Suppressor macrophage treated with lipopolysaccharide for 4 hours (primary cell): ENCODE measurements at places on chromosomes 6 and 20.

DNA sequence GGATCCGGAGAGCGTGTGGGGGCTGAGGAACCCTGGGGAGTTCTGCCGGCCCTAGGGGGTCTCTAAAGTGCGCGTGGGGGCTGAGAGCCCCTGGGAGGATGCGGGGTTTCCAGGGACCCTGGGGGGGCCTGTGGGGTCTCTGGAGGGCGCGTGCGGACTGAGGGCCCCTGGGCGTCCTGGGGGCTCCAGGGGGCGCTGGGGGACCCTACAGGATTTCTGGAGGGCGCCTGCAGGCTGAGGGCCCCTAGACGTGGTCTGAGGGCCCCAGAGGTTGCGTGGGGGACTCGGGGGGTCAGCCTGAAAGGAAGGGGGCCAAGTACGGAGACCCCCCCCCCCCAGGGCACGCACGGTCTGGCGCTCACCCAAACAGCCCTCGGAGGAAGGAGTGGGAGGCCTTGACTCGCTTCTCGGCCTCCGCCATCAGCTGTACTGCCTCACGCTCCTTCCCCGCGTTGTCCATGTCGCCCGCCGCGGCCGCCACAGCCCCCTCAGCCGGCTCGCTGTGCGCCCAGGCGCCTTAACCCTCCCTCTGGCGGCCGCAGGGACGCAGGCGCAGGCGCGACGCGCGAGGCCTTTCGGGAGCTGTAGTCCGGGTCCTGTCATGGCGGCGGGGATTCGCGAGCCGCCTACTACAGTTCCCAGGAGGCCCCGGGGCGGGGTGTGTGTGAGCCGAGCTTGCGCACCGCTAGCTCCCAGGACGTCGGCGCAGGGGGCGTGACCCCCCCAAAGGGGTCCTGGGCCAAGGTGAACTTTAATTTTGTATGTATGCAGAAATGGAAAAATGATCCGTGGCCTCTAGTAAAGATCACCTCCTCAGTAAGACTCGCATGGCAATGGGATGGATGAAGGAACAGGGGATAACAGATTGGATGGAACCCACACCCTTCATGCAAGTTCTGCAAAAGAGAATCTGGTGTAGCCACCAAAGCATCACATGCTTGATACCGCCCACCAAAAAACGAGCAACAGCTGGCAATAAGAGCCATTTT is at the start of gene NAPB:
NAPB (minus strand) TSS at position 546 of the 989 bp plus-strand sequence; CDS start at position 460, 86 bp downstream.
- DNase-seq = peak; percentile 95

DNA sequence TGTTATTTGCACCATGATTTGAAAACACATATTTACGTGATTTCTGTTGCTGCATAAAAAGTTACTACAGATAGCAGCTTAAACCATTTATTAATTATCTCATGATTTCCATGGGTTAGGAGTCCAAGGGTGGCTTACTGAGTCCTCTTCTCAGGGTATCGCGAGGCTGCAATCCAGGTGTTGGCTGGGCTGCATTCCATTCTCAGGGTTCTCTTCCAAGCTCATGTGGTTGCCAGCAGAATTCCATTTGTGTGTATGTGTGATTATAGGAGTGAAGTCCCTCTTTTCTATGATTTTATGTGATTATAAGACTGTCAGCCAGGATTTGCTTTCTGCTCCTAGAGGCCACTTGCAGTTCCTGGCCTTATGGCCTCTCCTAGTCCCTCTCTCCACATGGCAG is 135.1 kb downstream of the FAM83B start:
- no peak for DNase-seq

DNA sequence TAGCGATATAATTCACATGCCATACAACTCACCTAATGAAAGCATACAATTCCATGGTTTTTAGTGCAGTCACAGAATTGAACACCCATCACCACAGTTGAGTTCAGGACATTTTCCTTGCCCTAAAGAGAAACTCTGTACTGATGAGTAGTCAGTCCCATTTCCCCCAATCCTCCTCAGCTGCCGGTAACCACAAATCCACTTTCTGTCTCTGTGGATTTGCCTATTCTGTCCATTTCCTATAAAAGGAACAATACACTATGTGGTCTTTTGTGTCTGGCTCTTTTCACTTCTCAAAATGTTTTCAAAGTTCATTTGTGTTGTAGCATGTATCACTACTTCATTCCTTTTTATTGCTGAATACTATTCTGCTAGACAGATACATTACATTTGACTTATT is 67.9 kb upstream of the TGM3 start:
- DNase-seq = peak; percentile 42

- no peak for DNase-seq
These were observed 168.5 kb upstream of the AKIRIN2 start for GRCh38 chr6:87870556-87870955.

DNA sequence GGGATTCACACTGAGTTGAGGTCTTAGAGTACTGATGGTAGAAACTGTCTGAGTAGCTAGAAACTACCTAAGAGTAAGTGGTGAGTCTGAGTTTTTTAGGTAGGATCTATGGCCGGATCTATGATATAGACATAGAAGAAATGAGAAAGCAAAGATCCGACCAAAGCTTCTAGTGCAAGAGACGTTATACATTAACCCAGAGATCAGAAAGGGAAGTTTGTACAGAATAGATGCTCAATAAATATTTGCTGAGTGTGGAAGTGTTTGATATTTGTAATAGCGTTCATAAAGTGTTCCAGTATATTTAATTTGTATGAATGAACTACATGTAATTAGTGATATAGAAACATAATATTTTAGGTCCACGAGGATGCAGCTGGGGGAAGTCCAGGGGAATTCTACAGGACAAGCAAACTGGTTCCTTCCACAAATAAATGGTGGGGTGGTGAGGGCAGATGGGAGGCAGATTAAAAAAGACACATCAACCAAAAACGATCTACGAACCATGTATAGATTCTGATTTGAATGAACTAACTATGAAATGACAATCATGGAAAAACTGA is 31.9 kb upstream of the JARID2 start:
- no peak for DNase-seq

- DNase-seq = no peak
These were observed 109.7 kb upstream of the STMND1 start for GRCh38 chr6:16991981-16992629.

GRCh38 chr20:47362361-47363219 is 6.1 kb upstream of the ZMYND8 start:
- peak; percentile 18 for DNase-seq

DNA sequence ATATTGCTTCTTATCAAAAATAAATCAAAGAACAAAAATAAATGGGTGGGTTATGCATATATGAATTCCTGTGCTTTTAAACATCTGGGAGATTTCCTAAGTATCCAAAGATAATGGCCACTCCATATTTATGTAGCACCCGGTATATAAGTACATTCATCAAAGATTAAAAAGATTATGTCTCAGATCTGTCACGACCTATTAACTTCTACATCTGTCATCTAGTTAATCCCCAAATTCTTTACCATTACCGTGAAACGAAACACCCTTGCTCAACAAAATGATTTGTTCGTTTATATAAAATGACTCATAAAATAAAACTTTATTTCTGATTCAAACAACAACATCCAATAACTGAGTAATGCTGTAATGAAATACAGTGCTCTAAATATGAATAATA is 64.8 kb upstream of the FOXQ1 start:
- DNase-seq = no peak

DNA sequence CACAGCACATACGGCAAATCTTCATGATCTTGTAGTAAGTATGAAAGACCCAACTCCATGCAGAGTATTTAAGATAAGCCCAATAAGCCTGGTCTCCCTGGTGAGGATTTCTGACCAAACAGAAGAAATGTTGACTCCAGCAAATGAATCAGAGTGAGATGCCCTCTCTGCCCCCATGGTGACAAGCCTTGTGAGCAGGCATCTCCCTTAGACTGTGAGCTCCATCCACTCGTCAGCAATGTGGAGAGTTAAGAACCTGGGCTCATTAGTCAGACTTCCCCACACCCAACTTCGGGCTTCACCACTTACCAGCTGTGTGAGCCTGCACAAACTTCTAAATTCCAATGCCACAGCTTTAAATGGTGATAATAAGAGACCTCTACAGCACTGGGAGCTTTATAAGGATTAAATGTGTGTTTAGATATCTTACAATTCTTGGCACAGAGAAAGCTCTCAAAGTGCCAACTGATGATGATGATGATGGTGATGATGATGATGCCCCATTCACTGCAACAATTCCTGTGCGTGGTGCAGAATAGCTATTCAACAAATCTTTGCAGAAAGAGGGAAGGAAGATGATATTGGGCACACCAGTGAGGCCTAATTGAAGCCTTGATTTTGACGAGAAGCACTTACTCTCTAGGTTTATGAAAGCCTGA is 253.4 kb upstream of the TAB2 start:
- DNase-seq = no peak

DNA sequence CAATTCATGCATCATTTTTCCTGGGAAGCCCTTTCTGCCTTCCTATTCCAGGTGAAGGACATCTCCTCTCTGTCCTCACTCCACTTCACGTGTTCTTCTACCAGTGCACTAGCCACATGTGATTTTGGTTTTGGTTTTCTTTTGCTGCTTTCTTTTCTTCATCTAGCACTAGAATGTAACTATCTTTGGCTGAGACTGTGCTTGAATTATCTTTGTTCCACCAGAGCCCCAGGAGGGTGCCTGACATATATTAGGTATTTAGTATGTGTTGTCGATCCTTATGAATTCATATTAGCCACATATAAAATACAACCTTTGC is 79.9 kb downstream of the VGLL2 start:
- no peak for DNase-seq

- DNase-seq = no peak
These were observed 40.5 kb downstream of the CBLN4 start for GRCh38 chr20:55964790-55965189.

- peak; percentile 38 for DNase-seq
These were observed 10.1 kb upstream of the SMIM13 start for GRCh38 chr6:11083491-11083890.

GRCh38 chr6:31791324-31792089 is 4.0 kb downstream of the VARS1 start:
- no peak for DNase-seq

DNA sequence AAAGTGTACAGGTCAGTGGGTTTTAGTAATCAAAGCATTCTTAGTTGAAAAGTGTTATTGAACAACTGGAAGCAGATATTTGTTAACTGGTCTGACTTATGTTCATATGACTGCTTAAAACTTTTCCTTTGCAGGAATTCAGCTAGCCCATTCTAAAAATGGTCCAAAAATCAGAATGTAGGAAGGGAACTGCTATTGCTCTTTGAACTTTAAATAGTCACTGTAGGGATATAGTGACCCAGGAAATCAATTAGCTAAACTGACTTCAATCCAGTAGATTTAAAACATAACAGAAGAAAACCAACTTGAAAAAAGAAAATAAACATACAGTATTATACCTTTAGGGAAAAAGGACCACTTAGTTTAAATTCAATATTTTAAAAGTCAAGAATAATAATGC is 25.5 kb downstream of the AKAP12 start:
- DNase-seq = no peak

GRCh38 chr6:87887266-87887665 is 160.4 kb upstream of the SPACA1 start:
- DNase-seq = no peak

DNA sequence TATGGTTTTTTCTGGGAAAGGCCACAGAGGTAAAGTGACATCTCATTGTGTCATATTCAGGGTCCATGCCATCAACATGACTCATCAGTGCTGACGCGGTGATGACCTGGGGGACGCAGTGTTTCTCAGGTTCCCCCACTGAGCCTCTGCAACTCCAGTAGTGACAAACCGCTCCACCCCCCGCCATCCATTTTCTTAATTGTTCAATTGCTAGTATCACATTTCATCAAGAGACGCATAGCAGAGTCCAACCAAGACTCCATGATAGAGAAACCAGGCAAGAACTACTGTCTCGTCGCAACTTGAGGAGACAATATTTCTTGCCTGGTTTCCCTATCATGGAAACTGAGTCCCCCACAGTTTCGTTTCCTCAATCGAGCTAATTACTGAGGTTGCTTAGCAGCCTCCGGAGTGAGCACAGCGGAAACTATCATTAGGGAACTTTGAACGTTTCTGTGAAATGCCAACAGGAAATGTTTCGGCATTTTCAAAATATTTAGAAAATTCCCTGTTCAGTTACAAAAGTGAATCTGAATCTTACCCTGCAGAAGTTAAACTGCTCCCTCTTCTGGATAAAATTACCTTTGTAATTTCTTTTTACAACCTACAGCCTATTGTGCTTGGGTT is 12.2 kb upstream of the SERPINB1 start:
- DNase-seq = peak; percentile 97

- no peak for DNase-seq
These were observed 67.5 kb upstream of the PBOV1 start for GRCh38 chr6:138285800-138286199.

DNA sequence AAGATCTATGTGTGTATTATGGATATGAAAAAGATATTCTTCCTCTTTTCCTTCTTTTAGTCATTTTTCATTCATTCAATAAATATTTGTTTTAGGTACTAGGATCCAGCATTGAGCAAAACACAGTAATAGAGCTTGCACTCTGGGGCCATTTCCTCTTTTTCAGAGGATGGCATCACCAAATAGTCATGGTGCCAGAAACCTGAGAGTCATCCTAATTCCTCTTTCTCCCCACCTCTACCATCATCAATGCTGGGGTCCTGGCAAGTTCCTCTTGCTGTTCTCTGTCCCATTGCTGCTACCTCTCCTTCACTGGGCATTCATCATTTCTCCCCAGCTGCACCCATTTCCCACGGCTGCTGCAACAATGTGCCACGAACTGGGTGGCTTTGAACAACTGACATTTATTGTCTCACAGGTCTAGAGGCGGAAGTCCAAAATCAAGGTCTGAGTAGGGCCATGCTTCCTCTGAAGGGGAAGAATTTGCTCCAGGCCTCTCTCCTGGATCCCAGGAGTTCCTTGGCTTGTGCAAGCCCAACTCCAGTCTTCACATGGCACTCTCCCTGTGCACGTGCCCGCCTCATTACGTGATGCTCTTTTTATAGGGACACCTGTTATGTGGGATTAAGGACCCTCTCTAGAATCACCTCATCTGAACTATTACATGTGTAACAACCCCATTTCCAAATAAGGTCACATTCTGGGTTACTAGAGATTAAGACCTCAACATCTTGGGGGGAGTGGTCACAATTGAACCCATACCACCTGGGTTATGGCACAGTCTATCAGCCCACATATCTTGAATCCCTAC is 9.5 kb upstream of the IGF2R start:
- peak; percentile 96 for DNase-seq

DNA sequence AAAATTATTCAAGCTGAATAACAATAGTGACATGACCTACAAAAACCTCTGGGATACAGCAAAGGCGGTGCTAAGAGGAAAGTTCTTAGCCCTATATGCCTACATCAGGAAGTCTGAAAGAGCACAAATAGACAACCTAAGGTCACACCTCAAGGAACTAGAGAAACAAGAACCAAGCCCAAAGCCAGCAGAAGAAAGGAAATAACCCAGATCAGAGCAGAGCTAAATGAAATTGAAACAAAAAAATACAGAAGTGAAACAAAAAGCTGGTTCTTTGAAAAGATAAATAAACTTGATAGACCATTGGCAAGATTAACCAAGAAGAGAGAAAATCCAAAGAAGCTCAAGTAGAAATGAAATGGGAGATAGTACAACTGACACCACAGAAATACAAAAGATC is 47.6 kb upstream of the NOTCH4 start:
- DNase-seq = peak; percentile 73
